ENCODE measurements at places on chromosomes 6 and 20.

DNA sequence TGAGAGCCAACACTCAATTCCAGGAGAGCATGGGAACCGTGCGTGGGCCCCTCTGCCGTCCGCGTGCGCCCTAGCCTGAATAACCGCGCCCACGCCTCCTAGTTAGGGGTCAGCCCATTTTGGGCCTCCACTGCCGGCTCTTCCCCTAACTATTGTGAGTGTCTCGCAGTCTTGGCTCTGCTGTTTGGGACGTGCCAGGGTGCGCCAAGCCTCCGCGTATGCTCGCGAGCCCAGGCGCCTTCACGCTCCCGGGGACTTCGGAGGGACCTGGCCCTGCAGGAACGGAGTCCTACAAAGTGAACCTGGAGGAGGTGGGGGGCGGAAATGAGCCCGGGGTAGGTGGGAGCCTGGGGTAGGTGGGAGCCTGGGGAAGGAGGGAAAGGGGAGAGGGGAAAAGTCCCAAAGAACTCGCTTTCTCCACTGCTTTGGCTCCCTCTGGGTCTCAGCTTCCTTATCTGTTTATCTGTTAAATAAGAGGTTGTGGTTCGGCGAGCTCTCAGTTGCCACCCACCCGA lies 873 bp upstream of the GCM2 start:
- no peak for DNase-seq

GRCh38 chr6:97778290-97779038 lies 495.4 kb upstream of the MMS22L start:
- DNase-seq: no peak

DNA sequence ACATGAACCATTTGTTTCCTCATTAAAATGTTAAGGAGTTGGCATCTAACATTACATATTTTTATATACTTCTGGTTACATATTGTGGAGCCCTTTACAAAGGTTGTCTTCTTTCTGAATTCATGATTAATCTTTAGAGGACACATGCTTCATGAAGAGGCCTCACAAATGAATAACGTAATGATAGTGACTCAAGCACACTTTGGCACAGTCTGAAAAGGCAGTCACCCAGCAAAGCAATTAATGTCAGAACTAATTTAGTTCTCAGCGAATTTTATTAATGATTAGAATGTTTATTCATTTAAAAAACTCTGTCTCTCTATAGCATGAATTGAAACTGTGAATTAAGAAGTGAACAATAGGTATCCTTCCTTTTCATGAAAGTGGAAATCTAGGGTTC lies 854.2 kb downstream of the PHF3 start:
- DNase-seq: no peak

DNA sequence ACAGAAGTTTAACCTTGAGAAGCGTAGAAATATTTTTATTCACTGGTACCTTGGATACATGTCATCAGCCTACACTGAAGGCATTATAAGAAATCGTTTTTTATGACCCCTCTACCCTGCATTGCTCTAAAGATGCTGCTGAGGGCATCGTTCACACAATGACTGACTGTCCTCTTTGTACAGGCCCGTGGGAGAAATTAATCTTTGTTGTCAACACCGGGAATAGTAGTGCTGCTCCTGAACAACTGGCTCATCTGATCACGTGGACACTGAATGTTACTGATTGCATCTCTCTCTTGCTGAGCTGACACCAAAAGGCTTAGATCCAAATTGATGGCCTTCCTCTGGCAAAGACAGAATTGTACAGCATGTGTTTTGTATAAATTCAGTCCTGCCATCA lies 157.1 kb upstream of the SMLR1 start:
- no peak for DNase-seq

DNA sequence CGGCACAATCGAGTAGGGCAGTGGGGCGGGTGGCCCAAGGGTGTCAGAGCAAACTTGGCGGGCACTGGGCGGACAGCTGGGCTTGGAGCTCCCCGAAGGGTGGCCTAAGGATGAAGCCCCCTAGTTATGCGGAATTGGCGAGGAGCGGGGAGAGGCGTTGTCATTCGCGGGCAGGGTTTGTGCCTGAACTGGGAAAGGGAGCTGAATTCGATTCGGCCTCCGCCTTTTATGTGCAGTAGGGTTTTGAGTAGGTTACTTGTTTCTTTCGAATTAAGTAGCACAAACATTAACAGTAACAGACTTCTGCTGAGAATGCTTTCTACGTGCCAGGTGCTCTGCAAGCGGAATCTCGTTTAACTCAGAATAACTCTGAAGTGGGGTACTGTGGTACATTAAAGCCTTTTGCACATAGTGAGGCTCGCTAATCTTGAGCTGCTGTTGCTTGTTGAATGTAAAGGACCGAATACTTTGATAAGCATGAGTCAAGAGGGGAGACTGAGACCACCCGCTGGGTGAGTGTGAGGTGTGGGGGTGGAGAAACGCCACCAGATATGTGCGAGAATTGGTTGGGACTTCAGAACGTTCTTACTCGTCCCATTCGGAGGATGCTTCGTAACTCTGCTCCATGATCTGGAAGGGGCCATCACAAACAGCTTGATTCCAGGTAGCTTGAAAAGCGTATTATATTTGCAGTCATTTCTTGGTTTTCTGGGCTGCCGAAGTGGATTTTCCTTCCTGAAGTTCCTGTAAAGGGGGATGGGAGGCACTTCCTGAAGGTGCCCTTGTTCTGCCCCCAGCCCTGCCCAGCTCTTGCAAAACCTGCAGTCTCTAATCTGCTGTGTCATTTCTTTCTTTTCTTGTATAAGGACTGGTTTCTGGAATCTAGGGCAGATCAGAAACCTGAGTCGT lies 833 bp downstream of the RAB5IF start:
- DNase-seq: no peak

GRCh38 chr6:116267836-116268588 lies 11.7 kb downstream of the TSPYL1 start:
- DNase-seq: no peak

DNA sequence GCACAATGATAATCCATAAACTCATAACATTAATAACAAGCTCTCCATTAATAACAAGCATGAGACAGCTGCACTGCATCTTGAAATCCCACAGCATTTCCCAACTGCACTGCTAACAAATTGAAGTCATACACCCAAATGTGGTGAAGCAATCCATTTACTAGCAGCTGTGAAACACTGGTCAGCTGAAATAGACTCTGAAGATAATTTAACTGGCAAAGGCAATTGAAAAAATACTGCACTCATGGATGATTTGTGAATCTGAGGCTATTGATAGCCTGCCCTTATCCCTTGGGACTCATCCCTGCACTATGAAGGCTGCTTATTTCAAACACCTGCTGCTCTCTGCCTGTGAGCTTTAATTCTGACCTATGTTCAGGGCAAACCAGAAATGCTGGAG lies 49.1 kb upstream of the PLCB1 start:
- no peak for DNase-seq

DNA sequence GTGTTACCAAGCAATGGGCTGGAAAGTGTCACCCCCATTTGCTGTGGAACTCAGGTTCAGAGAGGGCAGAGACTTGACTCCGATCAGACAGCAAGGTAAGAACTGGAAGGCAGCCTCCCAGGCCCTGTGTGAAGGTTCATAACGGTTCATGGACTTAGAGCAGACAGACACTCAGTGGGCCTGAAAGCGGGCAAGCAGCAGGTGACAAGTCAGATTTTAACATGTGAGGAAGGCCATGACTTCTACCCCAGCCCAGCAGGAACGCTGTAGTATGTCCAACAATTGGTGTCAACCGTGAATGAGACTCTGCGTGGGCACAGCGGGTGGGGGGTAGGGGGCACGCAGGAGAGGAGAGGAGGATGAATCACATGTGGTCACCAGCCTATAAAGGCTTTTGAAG lies 217.6 kb upstream of the SNX9 start:
- no peak for DNase-seq

DNA sequence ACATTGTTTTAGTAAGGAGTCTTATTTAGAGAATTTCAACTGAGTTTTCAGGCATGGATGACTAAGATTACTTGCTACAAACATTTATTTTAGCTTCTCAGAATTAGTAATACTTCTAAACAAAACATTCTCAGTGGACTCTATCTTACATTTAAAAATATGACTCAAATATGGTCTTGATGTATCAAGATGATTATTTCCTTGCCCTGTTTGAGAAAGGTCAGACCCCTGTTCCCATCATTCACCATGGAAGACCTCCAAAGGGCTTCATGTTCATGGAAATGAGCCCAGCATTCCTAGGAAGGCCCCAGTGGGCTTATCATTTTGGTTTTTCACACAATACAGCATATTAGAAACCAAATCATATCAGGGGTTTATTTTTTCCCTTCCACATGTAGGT lies 24.6 kb upstream of the TRPC4AP start:
- DNase-seq: no peak

DNA sequence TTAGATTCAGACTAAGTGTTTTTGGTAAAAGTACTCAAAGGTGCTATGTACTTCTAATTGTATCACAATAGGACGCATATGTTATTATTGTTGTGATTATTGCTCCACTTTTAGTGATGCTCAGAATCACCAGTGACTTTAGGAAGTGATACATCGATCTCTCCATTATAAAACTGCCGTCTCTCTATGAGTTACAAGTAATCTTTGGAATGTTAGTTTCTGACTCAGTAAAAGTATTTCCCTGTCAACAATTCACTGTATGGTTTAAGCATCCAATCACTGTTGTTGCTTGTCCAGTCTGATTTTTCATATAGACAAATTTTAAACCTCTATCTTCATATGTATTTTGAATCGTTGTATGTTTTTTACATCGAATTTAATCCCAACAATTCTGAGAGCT lies 9.4 kb downstream of the DCBLD1 start:
- DNase-seq: no peak

DNA sequence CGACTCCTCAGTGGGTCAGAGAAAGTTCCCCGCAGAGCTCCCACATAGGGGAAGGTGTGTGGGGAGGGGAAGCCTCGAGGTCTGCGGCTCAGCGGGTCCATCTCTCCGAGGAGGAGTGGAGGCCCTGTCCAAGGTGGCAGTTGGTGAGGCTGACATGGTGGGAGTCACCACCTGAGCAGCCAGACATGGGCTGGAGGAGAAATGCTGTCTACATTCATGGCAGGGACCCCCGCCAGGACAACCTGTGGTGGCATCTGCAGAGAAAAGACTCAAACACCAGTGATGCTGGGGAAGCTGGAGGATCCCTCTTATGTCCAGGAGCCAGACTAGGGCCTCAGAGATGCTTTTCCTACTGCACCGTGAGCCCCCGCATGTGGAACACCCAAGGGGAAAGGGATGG lies 49.8 kb downstream of the BMP7 start:
- no peak for DNase-seq

DNA sequence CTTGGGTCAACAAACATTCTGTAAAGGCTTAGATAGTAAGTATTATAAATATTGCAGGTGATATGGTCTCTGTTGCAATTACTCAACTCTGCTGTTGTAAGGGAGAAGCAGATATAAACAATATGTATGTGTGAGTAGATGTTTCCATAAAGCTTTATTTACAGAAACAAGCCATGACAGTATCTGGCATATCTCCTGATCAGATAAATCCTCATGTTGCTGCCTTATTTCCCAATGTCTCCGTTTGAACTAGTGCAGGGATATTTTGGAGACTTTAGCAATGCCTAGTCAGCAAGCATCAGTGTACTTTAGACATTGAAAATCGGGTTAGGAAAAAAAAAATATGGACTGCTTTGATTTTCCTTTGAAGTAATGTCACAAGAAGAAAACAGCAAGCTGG lies 96.1 kb downstream of the LAMA2 start:
- DNase-seq: no peak

- no peak for DNase-seq
Observed at GRCh38 chr6:91667596-91667995, 1080.7 kb upstream of the MAP3K7 start.

DNA sequence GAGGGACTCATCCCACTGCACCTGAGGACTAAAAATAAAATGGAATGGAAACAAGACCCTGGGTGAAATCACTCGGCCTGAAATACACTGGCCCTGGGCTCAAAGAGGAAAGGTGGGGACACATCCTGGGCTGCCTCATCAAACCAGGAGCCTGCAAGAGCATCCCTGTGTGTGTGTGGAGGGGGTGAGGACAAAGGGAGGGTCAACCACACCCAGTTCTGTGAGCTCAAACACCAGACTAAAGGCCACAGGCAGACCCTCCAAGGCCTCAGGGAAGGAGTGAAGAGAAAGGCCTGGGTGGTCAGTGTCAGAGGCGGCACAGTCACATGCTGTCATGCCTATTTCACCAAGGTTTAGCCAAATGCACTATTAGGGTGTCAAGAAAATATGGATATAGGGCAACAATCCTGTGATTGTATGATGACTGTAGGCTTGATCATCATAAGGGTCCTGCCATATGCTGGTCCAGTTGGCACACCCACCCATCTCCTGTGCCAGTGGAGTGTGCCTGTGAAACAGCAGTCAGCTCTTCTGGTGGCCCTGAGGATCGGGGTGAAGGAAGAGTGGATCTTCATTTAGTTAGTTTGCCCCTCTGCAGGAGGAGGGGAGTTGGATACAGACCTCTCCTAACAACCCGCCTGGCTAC lies 28.9 kb downstream of the SRSF3 start:
- DNase-seq: no peak

- no peak for DNase-seq
Observed at GRCh38 chr6:169518451-169518850, 183.4 kb downstream of the WDR27 start.

- DNase-seq: no peak
Observed at GRCh38 chr20:32333181-32333987, 24.7 kb upstream of the ASXL1 start.

DNA sequence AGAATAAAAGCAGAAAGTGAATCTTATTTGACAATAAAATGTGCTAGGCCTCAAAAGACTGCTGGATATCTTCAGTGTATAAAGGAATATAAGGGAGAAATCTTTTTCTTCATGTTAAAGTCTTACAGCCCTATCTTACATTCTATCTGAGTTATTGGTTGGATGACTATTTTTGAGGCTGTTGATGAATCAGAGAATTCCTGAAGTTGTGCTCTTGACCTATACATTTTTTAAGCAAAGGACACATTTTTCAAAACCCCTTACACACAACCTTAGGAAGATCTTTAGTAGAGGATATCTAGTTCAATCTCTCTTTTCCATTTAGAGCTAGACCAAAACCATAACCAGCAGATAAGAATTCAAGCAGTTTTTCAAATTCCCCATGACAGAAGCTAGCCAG lies 10.9 kb upstream of the CGA start:
- DNase-seq: no peak

DNA sequence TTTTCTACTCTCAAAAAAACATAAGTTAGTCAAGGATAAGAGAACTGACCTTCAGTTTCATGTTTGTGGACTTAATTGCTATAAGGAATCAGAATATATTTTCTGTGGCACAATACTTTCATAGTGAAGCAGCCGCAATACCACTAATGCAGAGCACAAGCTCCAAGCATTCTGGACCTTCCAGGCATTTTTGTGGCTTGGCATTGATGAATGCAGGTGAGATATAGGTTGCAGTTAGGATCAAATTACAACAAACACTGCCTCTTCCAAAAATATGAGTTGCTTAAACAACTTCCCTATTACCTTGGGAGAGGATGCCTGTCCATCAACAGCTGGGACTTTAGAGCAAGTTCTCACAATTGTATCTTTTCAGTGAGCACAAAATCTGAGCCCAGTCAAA lies 162.8 kb upstream of the RSPO3 start:
- no peak for DNase-seq
